LHCN-M2 (cell line): ENCODE measurements at places on chromosomes 16 and 17. TPM values are rescaled to one million over a fixed set of nuclear protein-coding genes. Genes with fewer than 3 reads are reported as not detected.

Gene KRT20
- total RNA-seq, result not detected in 2 replicates

Gene SECTM1
- total RNA-seq, result 139 and 147 TPM in 2 replicates

Gene HCRT
- total RNA-seq, result not detected in 2 replicates

GRCh38 chr17:64110379-64111152 is 19.4 kb downstream of the ERN1 start:
- no peak for DNase-seq

GRCh38 chr17:49204516-49204915 is 5.9 kb downstream of the GNGT2 start:
- peak; percentile 27 for DNase-seq

- DNase-seq, result no peak
Observed at GRCh38 chr16:9331503-9331902, 240.1 kb downstream of the HAPSTR1 start.

DNA sequence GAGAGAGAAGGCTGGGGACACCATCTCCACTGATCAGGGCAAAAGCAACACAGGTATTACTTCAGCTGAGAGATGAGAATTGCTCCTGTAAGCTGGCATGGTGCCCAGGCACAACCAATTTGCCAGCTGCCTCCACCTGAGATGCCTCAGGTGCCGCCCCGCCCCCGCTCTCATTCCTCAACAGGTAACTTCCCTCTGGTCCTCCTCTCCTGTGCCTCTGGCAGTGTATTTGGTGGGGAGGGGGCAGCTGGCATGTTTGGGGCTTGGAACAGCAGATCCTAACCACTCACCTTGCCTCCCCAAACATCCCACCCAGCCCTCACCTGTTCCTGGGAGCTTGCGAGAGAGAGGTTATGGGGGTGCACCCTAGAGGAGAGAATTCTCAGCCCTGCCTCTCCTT is 2.9 kb upstream of the SRCIN1 start:
- DNase-seq, result no peak

DNA sequence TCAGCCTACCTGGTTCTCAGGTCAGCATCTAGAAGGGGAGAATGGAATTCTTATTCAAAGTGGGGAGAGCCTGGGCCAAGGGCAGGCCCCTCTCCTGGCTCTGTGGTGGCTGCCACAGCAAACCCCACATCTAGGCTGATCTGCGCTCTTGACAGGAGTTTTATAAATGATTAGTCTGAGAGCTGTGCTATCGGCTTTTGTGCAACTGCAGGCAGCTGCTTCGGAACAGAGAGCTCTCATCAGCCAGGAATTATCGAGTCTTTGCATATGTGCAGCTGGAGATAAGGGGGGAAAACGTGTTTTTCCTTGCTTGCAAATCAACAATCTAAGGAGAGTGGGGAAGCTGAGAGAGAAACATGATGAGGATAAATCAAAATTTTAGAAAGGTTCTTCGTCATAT is 91.7 kb downstream of the HS3ST3A1 start:
- DNase-seq, result no peak

- DNase-seq, result no peak
Observed at GRCh38 chr16:1338119-1338730, 4.8 kb downstream of the BAIAP3 start.

- DNase-seq, result no peak
Observed at GRCh38 chr17:27351759-27352158, 57.8 kb downstream of the WSB1 start.

DNA sequence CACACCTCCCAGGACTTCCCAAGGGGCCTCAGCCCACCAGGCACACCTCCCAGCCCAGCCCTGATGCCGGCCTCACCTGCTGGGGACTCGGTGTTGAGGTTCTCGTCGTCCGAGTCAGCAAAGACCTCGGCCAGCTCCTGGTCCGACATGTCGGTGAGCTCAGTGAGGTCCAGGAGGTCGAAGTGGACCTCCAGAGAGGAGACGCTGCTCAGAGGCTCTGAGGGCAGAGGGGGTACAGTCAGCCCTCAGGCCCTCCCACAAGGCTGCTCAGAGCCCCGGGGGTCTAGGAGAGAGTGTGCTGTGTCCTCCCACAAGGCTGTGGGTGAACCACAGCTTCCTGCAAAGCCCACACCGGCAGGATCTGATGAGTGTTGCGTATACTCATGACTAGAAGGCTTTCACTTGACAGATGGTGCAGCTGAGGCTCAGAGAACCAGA is 10.5 kb downstream of the DBNDD1 start:
- no peak for DNase-seq

Gene CYB561
- 3.8 and 6.7 TPM in 2 replicates for total RNA-seq

Gene ATP6V0D1
- 147 and 156 TPM in 2 replicates for total RNA-seq

Gene NPIPA2
- total RNA-seq, result 0.57 TPM in 1 of 2 replicates, not detected in the other

GRCh38 chr16:12901204-12901596 is 198 bp upstream of the SHISA9 start:
- peak; percentile 44 for DNase-seq

DNA sequence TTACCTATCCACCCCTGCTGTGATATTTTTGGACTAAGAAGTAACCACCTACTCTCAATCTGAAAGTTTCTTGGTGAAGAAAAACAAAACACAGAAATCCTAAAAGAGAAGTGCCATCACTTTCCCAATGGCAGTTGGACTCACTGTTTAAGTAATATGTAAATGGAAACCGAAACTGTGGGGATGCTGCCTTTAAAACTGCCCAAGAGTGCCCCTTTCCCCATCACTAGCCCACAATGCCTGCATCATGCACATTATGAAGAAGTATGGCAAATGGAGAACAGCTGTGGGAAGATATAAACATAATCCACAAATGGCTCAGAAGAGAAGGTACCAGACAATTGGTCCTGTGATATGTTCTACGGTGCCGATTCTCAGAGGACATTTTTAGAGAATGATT is 33.5 kb upstream of the SLC6A2 start:
- peak; percentile 12 for DNase-seq

DNA sequence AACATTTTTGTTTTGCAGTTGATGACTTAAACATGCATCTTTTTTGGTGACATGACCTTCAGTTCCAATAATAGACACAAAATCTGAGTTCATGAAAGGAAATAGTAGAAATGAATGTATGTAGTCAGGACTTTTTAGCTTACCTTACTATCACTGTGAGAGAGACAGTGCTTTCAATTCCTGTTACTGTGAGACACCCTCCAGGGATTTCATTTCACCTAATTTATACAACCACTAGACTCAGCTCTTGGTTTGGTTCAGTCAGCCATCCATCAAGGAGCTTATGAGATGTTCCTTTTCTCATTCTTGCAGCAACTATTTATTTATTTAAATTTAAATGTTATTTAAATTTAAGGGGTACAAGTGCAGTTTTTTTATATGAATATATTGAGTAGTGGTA is 77.9 kb downstream of the MAP2K4 start:
- DNase-seq, result no peak

GRCh38 chr17:69581061-69581961 is 166.8 kb downstream of the MAP2K6 start:
- peak; percentile 86 for DNase-seq

- DNase-seq, result no peak
Observed at GRCh38 chr17:885971-886571, 93.5 kb downstream of the NXN start.

Gene LDHD
- 0.11 TPM in 1 of 2 replicates, not detected in the other for total RNA-seq

DNA sequence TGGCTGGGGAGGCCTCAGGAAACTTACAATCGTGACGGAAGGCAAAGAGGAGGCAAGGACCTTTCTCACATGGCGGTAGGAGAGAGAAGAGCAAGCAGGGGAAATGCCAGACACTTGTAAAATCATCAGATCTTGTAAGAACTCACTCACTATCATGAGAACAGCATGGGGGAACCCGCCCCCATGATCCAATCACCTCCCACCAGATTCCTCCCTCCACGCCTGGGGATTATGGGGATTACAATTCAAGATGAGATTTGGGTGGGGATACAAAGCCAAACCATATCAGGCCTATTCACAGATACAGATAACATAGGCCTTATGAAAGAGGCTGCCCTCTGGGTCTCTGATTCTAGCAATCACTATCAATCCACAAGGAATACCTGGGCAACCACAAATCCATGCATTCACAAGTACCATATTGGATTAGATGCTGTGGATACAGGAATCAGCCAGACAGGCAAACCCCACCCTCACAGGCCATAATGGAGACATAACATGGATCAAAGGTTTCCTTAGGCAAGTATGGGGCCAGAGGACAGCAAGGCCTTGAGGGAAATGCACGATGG is 284.9 kb downstream of the SOX9 start:
- DNase-seq, result no peak

Gene GP1BA
- not detected in 2 replicates for total RNA-seq

- no peak for DNase-seq
Observed at GRCh38 chr17:40606548-40607353, 40.9 kb downstream of the SMARCE1 start.

Gene FAM171A2
- total RNA-seq, result 9.6 and 9.7 TPM in 2 replicates

Gene C16orf54
- not detected in 2 replicates for total RNA-seq

Gene TSPAN10
- 8.5 and 8.8 TPM in 2 replicates for total RNA-seq

- no peak for DNase-seq
Observed at GRCh38 chr17:57309479-57309878, 53.2 kb downstream of the MSI2 start.

DNA sequence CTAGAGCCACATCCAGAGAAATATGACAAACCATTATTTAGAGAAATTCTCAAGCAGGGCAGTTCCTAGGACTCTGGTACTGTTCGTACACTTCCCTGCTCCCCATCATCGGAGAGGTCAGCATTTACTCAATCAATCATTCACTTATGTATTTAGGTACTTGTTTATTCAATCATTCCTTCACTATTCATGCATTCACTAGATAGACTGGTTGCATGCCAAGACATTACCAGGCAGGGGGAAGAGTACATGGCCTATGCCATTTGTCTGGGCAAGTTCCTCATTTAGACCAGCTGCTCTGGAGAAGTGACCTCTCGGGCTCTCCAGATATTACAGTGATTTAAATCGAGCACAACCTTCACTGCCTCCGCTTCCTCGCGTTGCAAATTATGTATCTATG is 603.4 kb downstream of the KCNJ2 start:
- no peak for DNase-seq

GRCh38 chr17:66469088-66469442 is 166.7 kb downstream of the PRKCA start:
- no peak for DNase-seq

Gene HES7
- 0.06 and 0.34 TPM in 2 replicates for total RNA-seq

DNA sequence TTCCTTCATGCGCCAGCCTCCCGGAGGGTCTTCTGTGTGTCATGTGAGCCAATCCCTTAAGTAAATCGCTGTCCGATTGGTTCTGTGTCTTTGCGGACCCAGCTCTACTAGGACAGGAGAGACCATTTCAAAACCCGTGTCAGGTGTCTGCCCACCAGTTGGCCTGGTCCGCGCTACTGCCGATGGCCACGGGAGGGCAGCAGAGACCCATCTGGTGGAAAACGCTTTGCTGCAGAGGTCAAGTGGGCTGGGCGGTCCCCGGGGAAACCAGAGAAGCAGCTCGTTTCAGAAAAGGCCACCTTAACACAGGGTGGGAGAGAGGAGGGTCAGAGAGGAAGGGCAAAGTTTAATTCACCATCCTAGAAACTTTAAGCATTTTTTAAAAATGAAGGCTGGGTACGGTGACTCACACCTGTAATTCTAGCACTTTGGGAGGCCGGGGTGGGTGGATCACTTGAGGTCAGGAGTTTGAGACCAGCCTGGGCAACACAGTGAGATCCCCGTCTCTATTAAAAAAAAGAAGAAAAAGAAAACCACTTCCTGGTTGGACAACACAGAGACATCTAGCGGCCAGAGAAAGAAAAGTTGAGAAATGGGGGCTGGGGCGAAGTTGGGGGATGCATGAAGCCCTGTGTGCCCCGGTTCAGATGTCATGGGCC is 2.8 kb upstream of the CIBAR2 start:
- peak; percentile 71 for DNase-seq

GRCh38 chr17:68057531-68057952 is 22.0 kb downstream of the KPNA2 start:
- peak; percentile 38 for DNase-seq

DNA sequence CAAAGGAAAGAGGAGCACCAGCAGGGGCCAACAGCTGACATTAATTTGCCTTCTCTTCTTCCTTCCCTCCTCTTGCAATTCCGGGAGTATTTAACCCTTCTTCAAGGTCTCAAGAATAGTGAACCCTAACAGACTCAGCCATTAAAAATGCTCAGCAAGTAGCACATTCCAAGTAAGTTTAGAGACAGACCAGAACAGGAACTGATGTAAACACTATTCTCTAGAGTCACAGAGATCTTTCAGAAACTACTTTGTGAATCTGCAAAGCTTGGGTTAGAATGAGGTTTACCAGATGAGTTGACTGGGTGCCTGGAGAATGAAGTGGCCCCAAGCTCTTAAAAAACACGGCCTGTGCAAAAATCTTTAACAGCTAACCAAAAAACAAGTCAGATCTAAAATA is 50.9 kb downstream of the TEX2 start:
- DNase-seq, result no peak

Gene B3GNT9
- 75.5 and 85.0 TPM in 2 replicates for total RNA-seq

Gene SNAI3
- total RNA-seq, result 0.19 and 0.57 TPM in 2 replicates

DNA sequence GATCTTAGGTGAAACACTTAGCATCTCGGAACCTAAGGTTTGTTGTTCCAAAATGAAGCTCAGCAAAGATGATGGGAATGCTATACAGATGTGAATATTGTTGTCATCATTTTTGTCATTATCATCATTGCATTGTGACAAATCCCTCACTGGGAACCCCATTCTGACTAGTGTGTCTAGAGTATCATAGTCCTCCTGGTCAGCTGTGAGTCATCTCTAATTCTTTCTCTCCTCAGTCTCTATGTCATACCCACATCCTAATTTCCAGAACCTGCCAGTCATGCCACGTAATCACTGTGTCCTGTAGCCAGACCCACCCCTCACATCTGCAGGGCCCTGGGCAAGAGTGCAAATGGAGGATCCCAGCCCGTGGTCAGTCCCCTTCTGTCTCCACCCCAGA is 60.5 kb upstream of the CLEC3A start:
- no peak for DNase-seq

- DNase-seq, result no peak
Observed at GRCh38 chr17:49707246-49707607, 537 bp downstream of the SLC35B1 start.

GRCh38 chr16:84215531-84215930 is 24.3 kb downstream of the KCNG4 start:
- DNase-seq, result no peak

Gene SCNN1B
- not detected in 2 replicates for total RNA-seq

GRCh38 chr17:74244548-74244947 is 29.5 kb upstream of the DNAI2 start:
- DNase-seq, result no peak

DNA sequence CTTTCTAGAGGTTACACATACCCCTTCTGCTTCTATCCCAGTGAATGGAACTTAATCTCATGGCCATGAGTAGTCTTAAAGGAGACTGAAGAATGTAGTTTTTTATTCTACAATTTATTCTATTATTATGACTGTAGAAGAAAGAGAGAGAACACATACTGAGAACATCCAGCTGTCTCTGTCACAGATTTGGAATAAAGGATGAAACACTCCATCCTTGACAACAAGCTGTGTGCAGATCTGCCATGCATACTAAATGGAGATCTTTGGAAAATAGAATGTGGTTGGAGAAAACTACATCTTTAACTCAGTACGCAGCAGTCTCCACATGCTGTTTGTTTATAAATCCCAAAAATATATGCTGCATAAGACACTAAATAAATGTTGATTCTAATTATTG is 54.1 kb upstream of the NUDT7 start:
- DNase-seq, result no peak

Gene CASKIN1
- 0.06 and 0.29 TPM in 2 replicates for total RNA-seq

Gene PITPNM3
- total RNA-seq, result 1.5 TPM in 2 replicates
